ENCODE measurements at places on chromosomes 2 and 18. TPM values are rescaled to one million over a fixed set of nuclear protein-coding genes. Genes with fewer than 3 reads are reported as not detected.

Gene FOXI3
- total RNA-seq: 0.06 TPM

Gene MALL
- total RNA-seq: 148 TPM

Gene CFC1
- 0.11 TPM for total RNA-seq

Gene HJURP
- 50.4 TPM for total RNA-seq

Gene ADNP2
- 10.4 TPM for total RNA-seq

Gene MBD5
- 5.9 TPM for total RNA-seq

Gene ZSWIM2
- not detected for total RNA-seq

Gene AGBL5
- total RNA-seq: 31.8 TPM

Gene ADRA2B
- 0.14 TPM for total RNA-seq

Gene ONECUT2
- 0.29 TPM for total RNA-seq

Gene IL1B
- 0.07 TPM for total RNA-seq

Gene COPS7B
- total RNA-seq: 40.5 TPM

Gene MYCN
- total RNA-seq: not detected

Gene SLC9A2
- 2.9 TPM for total RNA-seq

Gene CTIF
- 11.2 TPM for total RNA-seq

Gene SRD5A2
- total RNA-seq: 0.02 TPM

Gene DSG1
- not detected for total RNA-seq

Gene EPB41L3
- 0.02 TPM for total RNA-seq

Gene MXD1
- total RNA-seq: 2.5 TPM

Gene TFCP2L1
- 29.7 TPM for total RNA-seq

Gene OSBPL1A
- total RNA-seq: 20.4 TPM

Gene IL18RAP
- total RNA-seq: 0.25 TPM

Gene PCARE
- not detected for total RNA-seq

Gene SIX2
- total RNA-seq: 2.8 TPM

Gene PASK
- total RNA-seq: 7.4 TPM

Gene VSNL1
- total RNA-seq: not detected

Gene REG3A
- total RNA-seq: not detected

Gene KLF11
- total RNA-seq: 3.6 TPM

Gene HTR2B
- total RNA-seq: 0.03 TPM

Gene CNRIP1
- total RNA-seq: 1.6 TPM

Gene AQP12A
- total RNA-seq: not detected

Gene DYNC2LI1
- total RNA-seq: 17.0 TPM

Gene CXCR4
- total RNA-seq: 1.0 TPM
